Hematopoietic multipotent progenitor cell treated with erythropoietin and hydrocortisone succinate and interleukin-3 and kit ligand, for 6 days (in vitro differentiated cells): ENCODE measurements at places on chromosomes 7 and 10.

DNA sequence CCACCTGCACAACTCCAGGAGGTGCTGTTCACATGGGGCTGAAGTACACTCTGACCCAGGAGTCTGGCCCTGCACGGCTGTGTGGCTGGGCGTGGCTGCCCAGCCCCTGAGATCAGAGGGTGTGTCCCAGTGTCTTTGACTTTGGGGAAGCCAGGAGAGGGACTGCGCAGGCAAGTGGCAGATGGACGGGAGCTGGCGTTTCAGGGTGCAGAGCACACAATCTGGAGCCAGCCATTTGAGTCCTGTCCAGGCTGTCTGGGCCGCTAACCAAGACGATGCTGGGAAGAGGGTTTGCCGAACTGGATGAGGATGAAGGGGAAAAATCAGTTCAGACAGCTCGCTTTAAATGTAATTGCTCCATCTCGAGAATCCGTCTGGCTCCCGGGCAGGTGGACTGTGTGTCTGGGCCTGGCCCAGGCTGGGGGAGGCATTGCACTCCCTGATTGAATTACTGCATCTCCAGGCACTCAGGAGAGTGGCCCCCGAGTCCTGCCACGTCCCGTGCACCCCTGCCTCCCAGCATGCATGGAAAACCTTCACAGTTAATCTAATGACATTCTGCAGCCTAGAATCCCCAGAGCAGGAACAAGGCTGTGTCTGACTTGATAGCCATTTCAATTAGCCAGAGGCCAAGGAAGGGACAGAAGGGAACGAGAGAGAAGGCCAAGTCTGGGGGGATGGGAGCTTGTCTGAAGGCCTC is 120.8 kb upstream of the NANOS1 start:
- peak; percentile 3 for DNase-seq

- DNase-seq = peak; percentile 70
Observed at GRCh38 chr7:138097064-138097741, 20.9 kb downstream of the AKR1D1 start.

GRCh38 chr7:86320889-86321288 is 322.8 kb upstream of the GRM3 start:
- no peak for DNase-seq

DNA sequence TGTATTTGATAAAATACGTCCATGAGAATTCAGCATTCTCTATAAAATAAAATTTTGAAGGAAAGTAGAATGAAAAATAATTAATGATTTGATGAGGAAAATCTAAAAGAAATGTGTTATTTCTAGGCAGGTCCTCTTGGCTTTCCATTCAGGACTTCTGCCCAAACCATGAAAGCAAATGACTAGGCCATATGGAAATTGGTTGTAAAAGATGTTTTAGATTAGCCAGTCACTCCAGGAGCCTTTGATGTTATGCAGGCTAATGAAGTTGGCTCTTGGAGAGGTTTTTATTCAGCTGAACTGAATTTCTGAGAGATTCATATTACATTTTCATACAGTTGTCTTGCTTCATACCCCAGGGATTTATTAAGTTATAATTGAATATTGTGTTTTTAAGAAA is 452.8 kb downstream of the SDK1 start:
- DNase-seq = no peak
